ENCODE measurements at places on chromosomes 11 and 22.
A peak's percentile ranks its signal among the peaks of the same experiment; 100 is the strongest.

DNA sequence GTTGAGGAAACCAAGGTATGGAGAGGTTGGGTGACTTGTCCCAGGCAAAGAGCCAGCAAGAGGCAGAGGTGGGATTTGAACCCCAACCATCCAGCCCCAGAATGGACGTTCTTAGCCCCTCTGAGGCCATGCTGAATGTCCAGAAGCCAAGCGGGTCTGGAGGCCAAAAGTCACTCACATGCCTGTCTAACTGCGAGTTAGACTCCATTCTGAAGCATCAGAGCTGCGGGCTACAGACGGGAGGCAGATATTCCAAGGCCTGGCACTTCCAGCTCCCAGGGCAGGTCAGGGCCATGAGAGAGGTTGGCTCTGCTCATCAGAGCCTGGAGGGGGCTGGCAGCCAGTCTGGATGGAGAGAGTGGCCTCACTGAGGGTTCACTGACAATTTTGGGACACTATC lies 616.5 kb downstream of the BRD1 start:
- DNase-seq, result no peak

DNA sequence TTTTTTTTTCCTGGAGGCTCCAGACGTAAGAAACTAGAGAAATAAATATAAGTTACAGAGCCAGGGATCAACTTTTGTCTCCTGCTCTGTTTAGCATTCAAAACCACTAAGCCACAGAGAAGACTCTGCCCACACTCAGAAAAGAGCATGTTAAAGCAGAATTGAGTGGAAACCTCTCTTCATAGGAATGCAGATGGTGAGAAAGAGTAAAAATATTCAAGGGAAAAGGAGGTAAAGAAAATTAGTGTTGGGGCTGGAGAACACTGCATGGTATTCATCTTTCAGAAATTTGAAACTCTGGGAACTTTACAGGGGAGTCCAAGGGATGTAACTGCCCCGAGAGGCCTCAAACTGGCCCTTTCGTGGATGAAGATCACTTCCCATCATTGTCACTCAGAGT lies 65.1 kb downstream of the CLMP start:
- DNase-seq, result no peak

GRCh38 chr11:27722953-27723344 lies 22.7 kb upstream of the BDNF start:
- peak; percentile 13 for DNase-seq

- DNase-seq, result no peak
Measured at GRCh38 chr11:48020092-48020755, 39.9 kb downstream of the PTPRJ start.

DNA sequence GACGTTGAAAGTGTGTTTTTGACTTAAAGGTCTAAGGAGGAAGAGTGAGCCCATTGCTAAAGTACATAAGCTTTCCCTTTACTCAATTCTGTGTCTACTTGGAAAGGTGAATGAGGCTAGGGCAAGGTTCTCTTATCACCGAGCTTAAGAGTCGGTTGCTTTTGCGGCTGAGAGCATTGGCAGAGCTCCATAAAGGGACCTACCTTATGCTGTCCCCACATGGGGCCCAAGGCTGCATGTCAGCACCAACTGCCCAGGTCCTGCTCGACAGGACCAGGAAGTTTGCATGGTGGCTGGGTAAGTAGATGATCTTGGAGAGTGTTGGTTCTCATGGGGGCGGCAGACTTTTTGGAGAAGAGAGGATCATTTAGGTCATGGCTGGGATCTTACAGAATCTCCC lies 91.2 kb downstream of the ZBTB16 start:
- DNase-seq, result no peak

DNA sequence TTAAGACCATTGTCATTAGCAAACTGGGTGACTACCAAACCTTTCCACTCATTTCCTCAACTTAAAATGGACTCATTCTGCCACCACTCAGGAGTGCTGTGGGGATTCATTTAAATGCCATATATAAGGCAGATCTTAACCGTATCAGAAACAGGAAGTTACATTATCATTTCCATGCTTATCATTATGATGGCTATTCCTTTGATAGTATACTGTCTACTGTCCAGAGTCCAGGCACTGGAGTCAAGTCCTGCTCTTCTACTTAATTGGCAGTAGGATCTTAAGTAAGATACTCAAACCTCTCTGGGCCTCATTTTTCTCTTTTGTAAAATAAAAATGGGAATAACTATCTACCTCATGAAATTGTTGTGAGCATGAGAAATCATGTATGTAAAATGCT lies 8.4 kb upstream of the NAV2 start:
- no peak for DNase-seq

DNA sequence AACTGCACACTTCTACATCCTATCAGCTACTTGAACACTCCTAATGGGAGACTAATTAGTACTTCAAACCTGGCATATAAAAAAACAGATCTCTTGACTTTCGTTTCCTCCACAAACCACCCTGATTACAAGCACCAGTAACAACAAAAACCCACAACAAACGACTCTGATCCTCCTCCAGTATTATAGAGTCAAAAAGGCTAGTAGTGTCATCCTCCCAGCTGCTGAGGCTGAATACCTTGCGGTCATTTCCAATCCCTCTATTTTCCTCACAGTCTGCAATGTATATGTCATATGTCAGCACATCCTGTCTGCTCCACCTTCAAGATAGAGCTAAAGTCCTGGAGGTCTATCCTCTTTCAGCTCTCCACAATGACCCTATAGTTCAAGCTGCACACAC lies 688.9 kb upstream of the RAG2 start:
- no peak for DNase-seq

DNA sequence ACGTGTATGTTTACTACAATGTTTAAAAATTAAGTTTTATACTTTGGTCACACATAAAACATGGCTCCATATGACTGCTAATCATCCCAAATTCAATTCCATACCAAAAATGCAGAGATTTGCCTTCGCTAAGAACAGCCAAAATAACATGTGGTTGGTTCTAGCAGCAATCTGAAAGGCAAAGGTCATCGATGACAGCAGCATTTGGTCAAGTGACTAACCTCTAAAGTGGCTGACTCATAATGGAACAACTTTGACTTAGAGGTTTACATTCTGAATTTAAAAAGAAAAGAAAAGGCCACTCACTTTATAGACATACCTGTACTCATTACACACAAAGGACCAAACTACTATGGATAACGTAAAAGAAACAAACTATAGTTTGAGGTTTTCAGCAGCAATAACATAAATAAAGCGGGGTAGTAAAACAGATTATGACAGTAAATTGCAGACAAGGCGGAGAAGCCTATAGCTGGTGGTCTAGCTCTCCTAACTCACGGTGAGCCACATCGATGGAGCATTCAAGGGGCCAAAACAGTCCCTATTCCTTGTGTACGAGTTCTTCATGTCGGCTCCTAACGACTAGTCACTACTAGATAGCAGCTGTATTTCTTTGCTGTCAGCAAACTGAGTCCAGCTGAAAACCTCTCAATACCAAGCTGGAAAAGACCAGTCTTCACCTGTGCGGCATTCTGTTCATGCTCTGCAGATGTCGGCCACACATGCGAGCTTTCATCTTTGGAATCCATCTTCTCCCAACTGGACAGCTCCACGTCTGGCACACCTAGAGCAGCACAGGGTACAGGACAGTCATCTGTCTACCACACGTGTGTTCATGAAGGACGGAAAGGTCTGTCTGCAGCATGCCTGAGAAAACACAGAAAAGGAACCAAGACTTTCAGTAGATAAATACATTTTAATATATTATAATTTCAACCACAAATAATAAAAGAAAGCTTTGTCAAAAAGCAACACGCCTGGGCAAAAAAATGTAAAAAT lies 42.1 kb downstream of the PRDM10 start:
- peak; percentile 56 for DNase-seq

GRCh38 chr22:27882507-27883290 lies 36.4 kb downstream of the PITPNB start:
- no peak for DNase-seq

DNA sequence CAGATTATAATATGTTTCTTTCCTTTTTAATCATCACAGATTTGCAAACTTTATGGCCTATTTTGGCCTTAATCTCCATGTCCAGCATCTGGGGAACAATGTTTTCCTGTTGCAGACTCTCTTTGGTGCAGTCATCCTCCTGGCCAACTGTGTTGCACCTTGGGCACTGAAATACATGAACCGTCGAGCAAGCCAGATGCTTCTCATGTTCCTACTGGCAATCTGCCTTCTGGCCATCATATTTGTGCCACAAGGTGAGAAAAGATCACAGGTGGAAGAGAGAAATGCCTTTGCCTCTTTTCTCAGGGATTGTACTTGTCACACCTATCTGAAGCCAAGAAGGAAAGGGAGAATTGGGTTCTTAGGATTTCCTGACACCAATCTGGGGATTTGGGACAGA lies 36.9 kb downstream of the SLC22A9 start:
- no peak for DNase-seq

DNA sequence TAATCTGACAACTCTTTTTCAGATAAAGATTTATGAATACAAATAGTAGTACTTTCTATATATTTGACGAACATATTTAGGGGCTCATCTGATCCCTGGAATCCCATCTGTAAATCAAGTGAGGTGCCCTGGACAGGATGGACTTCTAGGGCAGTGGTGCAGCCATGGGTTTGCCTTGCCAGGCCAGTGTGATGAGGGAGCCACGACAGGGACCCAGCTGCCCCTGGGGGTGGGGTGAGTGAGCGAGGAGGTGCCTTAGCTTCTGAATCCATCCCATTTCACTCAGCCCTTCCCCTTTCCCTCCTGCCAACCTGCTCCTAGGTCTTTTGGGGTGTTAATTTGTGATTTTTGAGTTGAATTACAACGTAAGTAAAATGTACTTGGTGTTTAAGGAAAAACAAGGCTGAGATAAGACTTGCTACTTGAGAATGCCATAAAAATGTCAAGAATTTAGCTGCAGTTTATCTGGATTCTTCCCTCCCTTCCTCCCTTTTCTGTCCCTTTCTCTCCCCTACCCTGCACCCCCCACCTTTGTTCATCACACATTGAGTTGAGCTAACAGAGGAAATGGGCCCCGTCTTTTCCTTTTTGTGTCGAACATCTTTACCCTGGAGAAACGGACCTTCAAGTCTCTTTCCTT lies 60.8 kb downstream of the PPFIBP2 start:
- DNase-seq, result no peak

DNA sequence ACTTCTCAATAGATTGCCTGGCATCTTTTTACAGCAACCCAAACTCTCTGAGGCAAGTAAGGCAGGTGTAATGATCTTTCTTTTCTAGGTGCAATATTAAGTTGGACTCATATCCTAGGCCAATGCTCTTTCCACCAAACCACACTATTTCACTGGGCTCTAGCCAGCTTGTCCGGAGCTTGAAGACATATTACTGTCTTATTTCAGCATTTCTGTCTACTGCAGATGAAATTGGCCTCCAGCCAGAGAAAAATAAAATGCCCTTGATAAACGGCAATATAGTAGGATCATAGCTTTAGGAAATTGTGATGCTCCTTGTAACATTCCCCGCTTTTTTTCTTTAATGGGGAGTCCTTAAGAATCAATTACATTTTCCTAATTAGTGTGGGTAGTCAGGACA lies 48.1 kb downstream of the SPON1 start:
- DNase-seq, result no peak

DNA sequence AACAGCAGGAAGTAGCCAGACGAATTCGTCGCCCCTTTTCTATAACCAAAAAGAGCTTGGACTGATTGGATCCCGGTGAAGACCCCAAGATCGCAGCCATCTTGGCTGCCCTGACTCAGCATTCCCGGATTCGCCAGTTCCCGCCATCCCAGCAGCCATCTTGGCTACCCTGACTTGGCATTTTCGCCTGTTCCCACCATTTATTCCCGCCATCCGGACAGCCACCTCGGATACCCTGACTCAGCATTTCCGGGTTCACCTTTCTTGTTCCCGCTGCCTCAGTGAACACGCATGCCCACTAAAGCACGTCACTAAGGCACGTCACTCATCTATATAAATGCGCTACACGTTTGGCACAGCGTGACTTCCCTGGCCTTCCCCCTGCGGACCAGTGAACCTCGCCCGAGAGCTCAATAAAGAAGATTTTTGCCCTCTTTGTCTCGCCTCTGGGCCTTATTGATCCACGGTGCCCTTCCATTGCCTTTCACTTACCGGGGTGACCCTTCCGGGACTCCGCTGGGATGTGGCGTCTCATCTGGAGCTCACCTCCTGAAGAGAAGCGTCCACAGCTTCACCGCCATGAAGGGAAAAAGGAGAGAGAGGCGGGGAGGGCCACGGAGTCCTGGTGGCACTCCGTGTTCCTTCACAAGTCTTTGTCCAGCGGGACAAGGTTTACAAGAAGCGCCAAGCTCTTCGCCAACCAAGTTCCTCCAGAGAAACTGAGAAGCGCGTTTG lies 4.0 kb upstream of the OR56A3 start:
- DNase-seq, result no peak

DNA sequence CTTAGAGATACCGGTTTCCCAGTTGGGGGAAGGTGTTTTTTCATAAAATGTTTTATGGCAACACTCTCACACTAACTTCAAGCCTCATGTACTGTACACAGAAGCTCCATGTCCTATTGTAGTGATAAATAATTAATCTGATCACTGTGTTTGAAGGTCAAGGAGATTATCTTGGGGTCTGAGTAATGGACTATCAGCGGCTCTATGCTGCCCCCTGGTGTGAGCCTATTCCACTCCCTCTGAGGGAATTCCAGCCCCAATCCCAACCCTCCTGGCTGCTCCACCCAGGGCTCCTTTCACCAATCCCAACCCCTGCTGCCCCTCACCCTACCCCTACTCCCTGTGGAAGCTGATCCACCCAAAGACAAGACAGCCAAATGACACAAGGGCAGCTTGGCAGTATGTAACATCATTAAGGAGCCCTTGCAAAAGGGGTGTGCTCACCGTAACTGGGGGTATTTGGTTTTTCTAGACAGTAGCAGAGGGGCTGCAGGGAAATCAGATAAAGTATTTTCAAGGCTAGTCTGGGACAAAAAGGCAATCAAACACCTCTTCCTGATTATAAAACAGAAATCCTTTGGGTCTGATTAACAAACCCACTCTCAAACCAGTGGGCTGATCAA lies 22.3 kb downstream of the HPS4 start:
- peak; percentile 59 for DNase-seq

- DNase-seq, result no peak
Measured at GRCh38 chr22:19744350-19745006, 16.1 kb upstream of the TBX1 start.

GRCh38 chr11:113392236-113392921 lies 4.8 kb downstream of the ANKK1 start:
- no peak for DNase-seq
